ENCODE measurements at places on chromosomes 3 and 15. TPM values are rescaled to one million over a fixed set of nuclear protein-coding genes. Genes with fewer than 3 reads are reported as not detected.

THAP10 gene
- 0.72 TPM for total RNA-seq

PLIN1 gene
- total RNA-seq, result 2.2 TPM

A4GNT gene
- 18.9 TPM for total RNA-seq

ANKRD63 gene
- total RNA-seq, result not detected

WWTR1 gene
- 89.4 TPM for total RNA-seq

ARID3B gene
- 5.7 TPM for total RNA-seq

SLC35G2 gene
- total RNA-seq, result 0.45 TPM

EPB42 gene
- total RNA-seq, result not detected

GOLGA6D gene
- 0.18 TPM for total RNA-seq

GATM gene
- total RNA-seq, result 74.7 TPM

GOLGA8S gene
- not detected for total RNA-seq

FETUB gene
- total RNA-seq, result not detected

SPINT1 gene
- total RNA-seq, result 297 TPM

PLA2G4B gene
- 2.6 TPM for total RNA-seq

All from stomach (tissue), 19 donors.